ENCODE measurements at places on chromosomes 6 and 20. TPM values are rescaled to one million over a fixed set of nuclear protein-coding genes. Genes with fewer than 3 reads are reported as not detected.

F13A1 gene
- not detected for total RNA-seq

MMP24 gene
- total RNA-seq, result 0.78 TPM

SOX18 gene
- total RNA-seq, result 27.3 TPM

ATAT1 gene
- 2.6 TPM for total RNA-seq

VSX1 gene
- not detected for total RNA-seq

MUC22 gene
- not detected for total RNA-seq

ELMO2 gene
- total RNA-seq, result 22.4 TPM

DTD1 gene
- 146 TPM for total RNA-seq

RAD21L1 gene
- total RNA-seq, result 0.14 TPM

TGM2 gene
- total RNA-seq, result 674 TPM

CST2 gene
- not detected for total RNA-seq

BTNL2 gene
- not detected for total RNA-seq

GRM1 gene
- total RNA-seq, result under 0.01 TPM

RSPH3 gene
- 1.6 TPM for total RNA-seq

IRF4 gene
- 0.07 TPM for total RNA-seq

FRK gene
- 0.07 TPM for total RNA-seq

PAK5 gene
- not detected for total RNA-seq

LHFPL5 gene
- not detected for total RNA-seq

LINC00237 gene
- total RNA-seq, result not detected
